ENCODE measurements at places on chromosomes 1 and 21. TPM values are rescaled to one million over a fixed set of nuclear protein-coding genes. Genes with fewer than 3 reads are reported as not detected.

Gene GBP5
- total RNA-seq = 119 TPM

Gene ADAMTS4
- total RNA-seq = 1.8 TPM

Gene VASH2
- 0.85 TPM for total RNA-seq

Gene CLCA4
- total RNA-seq = not detected

Gene IGSF9
- total RNA-seq = not detected

Gene OR10Z1
- total RNA-seq = not detected

Gene GPATCH2
- total RNA-seq = 10.7 TPM

Gene SAMSN1
- 45.4 TPM for total RNA-seq

DNA sequence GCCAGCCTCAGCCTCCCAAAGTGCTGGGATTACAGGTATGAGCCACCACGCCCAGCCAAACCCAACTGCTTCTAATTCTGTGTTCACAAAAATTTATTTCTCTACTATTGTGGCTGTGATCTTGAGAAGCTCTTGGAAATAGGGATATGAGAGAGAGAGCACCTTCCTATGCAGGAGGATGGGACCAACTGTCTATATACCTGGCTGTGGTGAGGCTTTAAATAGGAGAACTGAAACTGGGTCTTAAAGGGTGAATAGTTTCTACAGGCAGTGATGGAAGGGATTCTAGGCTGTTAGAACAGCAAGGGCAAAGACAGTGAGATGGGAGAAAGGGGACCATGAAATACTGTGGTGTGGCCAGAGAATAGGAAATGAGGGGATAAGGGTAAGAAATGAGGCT is 8.3 kb upstream of the PTCH2 start:
- DNase-seq = no peak

DNA sequence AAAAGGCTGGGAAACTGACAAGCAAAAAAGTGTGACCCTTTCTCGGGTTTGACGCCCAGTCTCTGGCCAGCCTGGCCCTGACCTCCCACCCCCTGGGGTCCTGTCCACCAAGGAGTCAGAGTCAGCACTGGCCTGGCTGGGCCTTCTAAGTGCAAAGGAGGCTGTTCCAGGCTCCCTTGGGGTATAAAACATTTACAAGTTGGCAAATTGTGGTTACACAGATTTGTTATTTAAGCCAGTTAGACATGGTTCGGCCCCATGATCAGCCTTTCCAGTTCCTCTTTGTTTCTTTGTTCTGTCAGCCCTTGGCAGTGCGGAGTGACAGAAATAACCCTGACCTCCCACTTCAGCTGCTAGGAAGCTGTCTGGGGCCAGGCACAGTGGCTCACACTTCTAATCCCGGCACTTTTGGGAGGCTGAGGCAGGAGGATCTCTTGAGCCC is 161.6 kb upstream of the RAB4A start:
- DNase-seq = no peak

- no peak for DNase-seq
Measured at GRCh38 chr1:39205102-39205780, 746 bp downstream of the MACF1 start.

DNA sequence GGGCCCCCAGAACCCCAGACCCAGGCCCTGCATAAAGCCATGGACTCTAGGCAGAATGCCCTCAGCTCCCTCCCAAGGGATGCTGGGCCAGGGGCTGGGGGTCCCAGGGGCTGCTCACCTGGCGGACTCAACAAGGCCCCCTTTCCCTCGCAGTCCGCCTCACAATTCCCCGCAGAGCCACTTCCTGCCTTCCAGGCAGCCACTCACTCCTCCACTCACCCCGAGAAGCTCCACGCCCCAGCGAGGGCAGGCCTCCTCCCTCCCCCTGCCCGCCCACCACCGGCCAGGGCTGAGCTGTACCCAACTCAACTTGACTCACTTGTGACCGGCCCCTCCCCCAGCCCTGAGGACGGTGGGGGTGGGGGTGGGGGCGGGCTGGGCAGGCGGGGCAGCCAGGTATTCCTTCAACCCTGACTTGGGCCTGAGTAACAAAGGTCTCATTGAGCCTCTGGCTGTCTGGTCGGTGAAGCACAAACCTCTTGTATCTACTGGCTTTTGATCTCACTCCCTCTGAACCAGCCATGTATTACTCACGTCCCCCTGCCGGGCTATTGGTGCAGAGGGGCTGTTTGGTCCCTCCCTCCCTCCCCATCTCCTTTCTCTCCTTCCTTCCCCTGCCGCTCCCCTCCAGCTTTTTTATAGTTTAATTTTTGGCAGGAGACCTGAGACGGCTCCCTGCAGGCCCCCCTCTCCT is 5.9 kb downstream of the BLACAT1 start:
- DNase-seq = no peak

DNA sequence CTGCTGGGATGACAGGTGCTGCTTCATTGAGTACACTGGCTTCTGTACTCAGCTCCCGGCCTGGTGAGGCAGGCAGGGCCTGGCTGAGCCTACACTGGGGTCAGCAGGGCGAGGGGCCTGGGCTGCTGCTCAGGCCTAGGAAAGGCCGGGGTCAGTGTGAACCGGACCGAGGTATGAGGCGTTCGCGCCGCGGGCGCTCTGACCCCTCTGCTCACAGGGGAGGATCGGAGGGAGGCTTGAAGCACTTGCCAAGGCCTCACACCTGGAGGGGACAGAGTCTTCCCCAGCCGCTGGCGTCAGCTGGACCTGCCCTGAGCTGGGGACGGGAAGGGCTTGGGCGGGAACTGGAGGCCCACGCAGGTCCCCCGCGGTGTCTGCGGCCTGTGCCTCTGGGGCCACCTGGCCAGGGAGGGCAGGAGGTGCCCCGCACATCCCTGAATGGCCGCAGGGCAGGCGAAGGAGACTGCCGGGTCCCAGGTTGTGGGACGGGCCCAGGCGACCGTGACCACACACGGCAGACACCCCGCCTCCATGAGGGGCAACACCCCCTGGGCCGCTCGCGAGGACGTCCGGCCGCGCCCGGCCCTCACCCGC is 466 bp downstream of the PEX10 start:
- DNase-seq = no peak

GRCh38 chr1:42449256-42449655 is 6.6 kb downstream of the ZMYND12 start:
- DNase-seq = no peak

DNA sequence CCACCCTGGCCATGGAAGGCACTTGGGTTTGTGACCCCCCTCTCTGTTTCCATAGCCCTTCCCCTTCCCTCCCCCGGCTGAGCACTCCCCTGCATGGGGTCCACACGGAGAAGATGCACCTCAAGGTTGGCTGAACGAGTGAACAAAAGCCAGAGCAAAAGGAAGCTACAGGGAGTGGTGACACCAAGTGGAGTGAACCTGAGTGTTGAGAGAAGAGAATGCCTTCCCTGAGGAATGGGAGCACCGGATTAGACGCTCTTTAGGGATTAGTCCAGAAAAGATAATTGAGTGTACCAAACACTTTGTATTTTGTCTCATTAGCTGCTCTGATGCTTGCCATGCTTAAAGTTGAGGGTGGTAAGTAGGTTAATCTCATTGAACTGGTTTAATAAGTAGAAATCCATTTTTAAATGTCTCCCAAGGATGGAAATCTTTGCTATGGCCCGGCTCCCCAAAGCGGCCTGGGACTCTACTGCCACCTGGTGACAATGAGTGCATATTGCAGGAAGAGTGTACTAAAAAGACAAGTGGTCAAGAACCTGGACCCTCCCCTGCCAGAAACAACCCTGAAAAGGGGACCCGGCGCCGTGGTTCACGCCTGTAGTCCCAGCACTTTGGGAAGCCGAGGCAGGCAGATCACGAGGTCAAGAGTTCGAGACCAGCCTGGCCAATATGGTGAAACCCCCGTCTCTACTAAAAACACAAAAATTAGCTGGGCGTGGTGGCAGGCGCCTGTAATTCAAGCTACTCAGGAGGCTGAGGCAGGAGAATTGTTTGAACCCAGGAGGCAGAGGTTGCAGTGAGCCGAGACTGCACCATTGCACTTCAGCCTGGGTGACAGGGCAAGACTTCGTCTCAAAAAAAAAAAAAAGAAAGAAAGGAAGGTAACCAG is 150.6 kb upstream of the ZC3H12A start:
- no peak for DNase-seq

- no peak for DNase-seq
Measured at GRCh38 chr21:43930074-43930847, 65.2 kb downstream of the AGPAT3 start.

- no peak for DNase-seq
Measured at GRCh38 chr1:106458866-106459265, 597.6 kb upstream of the PRMT6 start.

DNA sequence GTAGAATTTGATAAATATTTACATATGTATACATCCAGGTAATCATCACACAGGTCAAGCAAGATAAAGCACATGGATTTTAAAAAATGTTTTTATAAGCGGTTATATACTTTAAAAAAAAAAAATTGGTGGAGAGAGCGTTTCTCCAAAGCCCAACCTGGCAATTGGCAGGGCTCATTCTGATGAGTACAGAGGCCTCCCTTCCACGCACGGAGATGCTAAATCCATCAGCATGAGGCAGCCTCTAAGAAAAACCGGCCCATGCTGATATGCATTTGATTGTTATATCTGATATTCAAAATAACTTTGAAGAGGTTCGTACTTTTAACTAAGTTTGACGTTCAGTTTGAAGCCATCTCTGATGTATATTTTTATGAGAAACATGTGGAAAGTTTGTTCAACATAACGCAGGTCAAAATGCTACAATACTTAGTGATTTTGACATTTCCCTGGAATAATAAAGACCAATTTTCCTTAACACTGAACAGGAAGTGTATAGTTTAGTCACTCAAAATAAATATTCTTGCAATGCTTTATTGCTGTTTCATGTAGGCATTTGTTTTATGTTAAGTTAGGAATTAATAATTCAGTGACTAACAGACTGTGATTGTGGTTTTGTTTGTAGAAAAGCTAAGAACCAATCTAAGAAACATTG is 151.7 kb downstream of the NR5A2 start:
- no peak for DNase-seq

- DNase-seq = peak; percentile 66
Measured at GRCh38 chr1:109502364-109502851, 7.1 kb downstream of the AMIGO1 start.

- no peak for DNase-seq
Measured at GRCh38 chr1:91635763-91636162, 135.1 kb downstream of the CDC7 start.

GRCh38 chr1:208668991-208669390 is 424.8 kb upstream of the PLXNA2 start:
- no peak for DNase-seq

DNA sequence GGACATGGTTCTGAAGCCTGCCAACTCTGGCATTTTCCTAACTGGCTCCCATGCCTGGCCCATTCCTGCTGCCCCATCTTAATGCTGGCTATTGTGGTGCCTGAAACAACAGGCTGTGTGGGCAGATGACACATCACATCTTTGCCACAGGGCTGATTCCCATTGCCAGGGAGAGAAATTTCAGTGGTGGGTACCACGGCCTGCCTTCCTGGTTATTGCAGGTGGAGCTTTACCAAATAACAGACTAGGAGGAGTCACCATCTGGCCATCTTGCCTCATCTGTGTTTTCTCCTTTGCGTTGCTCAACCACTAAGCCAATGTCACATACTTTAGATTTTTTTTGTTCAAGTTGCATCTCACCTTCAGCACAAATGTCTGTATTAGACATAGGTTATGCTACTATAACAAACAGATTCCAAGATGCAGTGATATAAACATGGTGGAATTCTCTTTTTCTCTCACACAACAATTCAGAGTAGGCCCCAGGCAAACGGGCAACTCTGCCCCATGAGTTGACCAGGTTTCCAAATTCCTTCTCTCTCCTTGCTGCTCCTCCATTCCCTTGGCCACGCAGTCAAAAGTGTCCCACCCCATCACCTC is 14.1 kb downstream of the CDA start:
- no peak for DNase-seq

- DNase-seq = no peak
Measured at GRCh38 chr1:201490708-201491131, 16.2 kb downstream of the CSRP1 start.

DNA sequence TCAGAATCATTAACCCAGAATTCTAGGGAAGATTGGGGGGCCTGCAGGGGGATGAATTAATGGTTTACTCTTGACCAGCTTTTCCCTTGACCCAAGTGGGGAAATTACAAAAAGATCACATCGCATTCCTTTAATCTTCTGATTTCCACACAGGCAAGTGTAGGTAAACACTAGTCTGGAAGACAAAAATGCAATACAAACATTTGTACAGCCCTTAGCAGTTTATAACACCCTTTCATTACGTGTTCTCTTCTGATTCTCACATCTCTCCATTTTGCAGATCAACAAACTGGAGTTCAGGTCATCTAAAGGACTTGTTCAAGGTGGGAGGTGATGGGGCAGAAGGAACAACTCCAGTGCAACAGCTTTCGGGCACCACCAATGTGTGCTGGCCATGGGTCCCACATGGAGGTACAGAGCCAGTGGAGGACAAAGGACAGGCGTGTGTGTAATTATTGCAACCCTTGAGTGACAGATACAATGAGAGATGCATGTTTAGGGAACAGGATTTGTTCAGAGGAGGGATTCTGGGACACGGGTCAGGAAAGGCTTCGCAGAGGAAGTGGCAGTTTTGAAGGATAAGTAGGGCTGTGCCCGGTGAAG is 20.4 kb downstream of the ATF3 start:
- no peak for DNase-seq

- no peak for DNase-seq
Measured at GRCh38 chr21:21664871-21665270, 666.7 kb downstream of the NCAM2 start.

- DNase-seq = peak; percentile 47
Measured at GRCh38 chr21:44932408-44933181, 7.2 kb upstream of the SLX9 start.

GRCh38 chr1:47229031-47229885 is 2.8 kb downstream of the TAL1 start:
- DNase-seq = no peak

DNA sequence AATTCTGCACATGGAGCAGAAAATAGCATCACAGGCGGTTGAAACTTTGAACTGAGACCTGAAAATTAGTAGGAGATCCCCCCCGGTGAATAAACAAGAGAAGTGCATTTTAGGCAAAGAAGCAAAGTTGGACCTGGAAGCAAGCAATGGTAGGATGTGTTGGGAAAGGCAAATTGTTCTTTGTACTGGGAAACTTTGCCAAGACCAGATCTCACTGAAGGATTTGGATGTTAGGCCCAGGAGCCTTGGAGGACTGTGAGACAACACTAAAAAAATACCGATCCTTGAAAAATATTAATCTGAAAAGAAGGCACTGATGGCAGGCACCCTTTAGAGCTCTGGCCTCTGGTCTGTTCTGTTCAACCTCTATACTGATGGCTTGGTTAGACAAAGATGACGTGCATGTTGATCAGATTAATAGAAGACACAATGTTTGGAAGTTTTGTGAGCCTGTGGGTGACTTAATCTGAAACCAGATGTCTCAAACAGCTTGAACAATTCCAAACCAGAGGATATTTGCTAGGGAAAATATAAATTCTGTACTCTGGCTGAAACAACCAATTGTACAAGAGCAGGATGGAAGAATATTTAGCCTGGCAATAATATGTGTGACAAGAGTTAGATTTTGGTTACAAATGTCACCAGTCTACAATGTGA is 108.4 kb downstream of the ROR1 start:
- DNase-seq = no peak

DNA sequence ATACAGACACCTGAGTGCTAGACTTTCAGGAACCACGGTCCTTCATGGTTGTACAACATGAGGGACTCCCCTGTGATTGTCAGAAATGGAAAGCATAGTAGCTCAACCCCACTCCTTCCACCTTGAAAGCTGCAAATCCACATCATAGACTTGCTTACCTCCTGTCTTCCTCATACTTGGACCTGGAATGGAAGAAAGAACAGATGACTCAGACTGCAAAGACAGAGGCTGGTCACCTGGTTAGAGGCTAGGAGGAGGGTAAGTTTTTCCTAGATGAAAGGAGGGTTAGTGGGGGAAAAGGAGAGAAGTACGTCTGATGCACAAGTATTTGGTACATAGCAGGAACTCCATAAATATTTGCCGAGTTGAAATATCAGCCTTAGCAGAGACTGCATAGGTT is 37.2 kb downstream of the LRRC71 start:
- DNase-seq = no peak

All from T-cell (primary cell).